CD4-positive, alpha-beta T cell treated with Interleukin-21 for 1 hour (primary cell): ENCODE measurements at places on chromosomes 5 and 9.
A peak's percentile ranks its signal among the peaks of the same experiment; 100 is the strongest.

DNA sequence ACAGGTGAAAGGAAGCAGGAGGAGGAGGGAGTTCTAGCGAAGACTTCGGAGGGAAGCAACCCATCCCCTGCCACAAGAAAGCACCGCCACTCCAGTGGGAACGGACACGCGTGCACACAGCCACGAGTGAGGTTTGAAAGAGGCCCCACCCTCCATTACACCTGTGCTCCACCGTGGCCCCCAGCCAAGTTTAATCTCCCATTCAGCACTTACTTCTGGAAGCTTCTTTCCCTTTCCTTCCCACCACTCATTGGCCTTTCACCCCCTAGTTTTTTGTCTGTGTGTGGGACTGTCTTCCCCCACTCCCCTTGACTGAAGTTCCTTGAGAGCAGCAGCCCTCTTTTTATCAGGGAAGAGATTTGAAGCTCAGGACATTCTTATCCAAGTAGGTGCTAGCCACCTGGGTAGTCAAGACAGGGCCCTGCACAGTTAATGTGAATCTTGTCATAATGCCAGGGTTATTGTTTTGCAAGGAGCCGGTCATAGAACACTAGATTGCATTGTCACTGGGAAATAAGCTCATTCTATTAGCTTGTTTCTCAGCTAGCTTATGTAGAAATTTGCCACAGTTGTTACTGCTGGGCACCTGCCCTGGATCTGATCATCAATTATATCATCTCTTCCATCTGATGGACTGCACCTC lies 256.0 kb downstream of the DOCK8 start:
- no peak for DNase-seq

- DNase-seq = no peak
Observed at GRCh38 chr9:27292659-27293405, 4.1 kb downstream of the EQTN start.

- no peak for DNase-seq
Observed at GRCh38 chr5:105639068-105639467, 2031.7 kb downstream of the EFNA5 start.

- DNase-seq = peak; percentile 8
Observed at GRCh38 chr5:101977729-101978345, 318.2 kb downstream of the SLCO4C1 start.

- DNase-seq = no peak
Observed at GRCh38 chr9:82255481-82256176, 267.1 kb downstream of the SPATA31D1 start.

DNA sequence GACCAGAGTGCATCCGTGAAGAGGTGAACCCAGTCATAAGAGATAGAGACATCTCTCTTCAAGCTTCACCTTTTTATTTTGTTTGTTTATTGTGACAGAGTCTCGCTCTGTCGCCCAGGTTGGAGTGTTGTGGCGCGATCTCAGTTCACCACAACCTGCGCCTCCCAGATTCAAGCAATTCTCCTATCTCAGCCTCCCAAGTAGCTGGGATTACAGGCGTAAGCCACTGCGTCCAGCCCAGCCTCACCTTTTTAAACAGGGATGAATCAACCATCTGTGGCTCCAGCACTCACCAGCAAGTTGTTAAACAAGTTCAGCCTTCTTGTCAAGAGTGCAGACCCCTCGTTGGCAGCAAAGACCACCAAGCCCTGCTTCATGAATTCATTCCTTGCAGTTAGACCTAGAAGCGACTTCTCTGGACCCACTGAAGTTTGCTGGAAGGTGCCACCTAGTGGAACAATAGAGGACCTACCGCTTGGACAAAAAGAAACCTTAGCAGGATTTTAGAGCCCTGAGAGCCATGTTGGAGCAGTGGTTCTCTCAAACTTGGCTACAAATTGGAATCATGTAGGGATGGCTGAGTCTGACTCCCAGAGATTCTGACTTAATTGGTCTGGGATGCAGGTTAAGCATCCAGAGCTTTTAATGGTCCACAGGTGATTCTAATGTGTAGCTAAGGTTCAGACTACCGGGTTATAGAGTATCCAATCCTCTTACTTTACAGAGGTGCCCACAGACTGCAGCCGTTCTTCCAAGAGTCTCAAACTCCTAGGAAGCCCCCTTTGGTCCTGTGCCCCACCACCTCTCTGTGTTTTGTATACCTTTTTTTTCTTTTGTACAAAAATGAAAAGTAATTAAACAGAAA lies 10.5 kb upstream of the GALNT10 start:
- peak; percentile 64 for DNase-seq

DNA sequence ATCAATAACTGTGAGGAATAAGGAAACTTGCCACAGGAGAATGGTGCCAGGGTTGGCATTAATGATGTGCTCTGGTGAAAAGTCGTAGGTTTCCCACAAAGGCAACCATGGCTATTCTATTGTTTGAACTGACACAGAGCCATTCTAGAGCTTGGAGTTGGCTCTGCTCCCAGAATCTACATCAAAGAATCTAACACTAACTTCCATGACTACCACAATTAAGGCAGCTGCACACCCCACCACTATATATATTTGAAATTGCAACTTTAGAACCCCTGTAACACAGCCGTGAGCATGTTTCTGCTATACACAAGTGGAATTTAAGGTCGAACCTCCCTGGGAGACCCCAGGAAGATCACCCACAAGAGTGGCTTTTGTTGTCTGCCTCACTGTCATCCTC lies 89.7 kb upstream of the CCDC152 start:
- no peak for DNase-seq

DNA sequence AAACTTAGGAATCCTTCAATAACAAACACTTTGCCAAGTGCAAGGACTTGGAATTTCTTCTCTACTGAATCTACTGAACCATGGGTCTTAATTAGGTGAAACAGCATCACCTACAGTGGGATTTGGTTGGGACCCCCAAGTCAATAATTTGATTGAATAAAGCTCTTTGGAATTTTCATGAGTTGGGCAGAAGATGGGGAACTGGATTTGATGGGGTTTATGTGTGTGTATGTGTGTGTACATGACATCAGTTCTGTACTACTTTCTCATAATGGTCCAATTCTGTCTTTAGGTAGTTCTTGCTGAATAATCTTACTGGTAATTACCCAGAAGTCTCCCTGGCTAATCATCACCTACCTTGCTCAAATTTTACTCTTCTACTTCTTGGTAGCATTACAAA lies 198.4 kb upstream of the TBCA start:
- no peak for DNase-seq

GRCh38 chr5:5711112-5711511 lies 288.6 kb downstream of the ICE1 start:
- DNase-seq = no peak

DNA sequence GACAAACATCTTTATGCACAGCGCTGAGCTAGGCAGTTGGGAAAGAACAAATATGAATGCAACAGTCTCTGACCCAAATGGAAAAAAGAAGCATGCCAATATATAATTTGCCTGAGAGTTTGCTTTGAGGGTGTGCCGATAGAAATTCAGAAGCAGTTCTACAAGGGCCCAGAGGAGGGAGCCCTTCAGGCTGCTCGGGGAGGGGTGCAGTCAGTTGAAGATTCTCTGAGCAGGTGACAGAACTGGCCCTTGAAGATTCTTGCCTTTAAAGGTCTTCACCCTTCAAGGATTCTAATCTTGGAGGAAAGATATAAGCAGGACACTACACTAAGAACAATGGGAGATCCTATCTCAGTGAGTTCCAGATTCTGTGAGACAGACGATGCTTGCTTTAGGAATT lies 3.7 kb upstream of the PAPPA start:
- no peak for DNase-seq

- peak; percentile 15 for DNase-seq
Observed at GRCh38 chr5:53109056-53109442, 508 bp downstream of the MOCS2 start.

DNA sequence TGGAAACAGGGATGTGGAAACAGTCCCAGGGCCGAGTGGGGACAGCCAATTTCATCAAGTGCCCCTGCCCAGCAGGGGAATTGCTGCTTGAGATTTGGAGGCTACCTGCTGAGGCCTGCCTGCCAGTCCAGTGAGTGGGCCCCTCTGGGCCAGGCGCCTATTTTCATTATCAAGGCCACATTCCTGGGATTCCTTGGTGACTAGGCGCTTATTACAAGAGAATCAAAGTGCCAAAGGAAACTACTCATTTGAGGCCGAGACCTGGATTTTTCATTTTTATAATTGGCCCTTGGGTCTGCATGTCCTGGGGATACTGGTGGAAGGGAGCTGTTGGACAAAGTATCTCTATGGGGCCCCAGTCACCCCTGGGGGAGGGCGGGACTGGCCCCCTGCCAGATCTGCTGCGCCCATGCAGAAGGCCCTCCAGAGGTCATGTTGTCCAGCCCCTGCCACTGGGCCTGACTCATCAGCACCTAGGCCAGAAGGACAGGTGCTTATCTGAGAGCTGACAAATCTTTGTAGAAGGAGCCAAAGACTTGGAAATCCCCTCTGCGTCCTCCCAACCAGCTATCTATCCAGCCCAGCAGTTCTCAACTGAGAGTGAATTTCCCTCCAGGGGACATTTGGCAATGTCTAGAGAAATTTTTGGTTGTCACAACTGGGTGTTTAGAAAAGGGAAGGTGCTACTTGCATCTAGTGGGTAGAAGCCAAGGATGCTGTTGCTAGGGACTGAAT lies 45.6 kb downstream of the FOXI1 start:
- no peak for DNase-seq

- DNase-seq = no peak
Observed at GRCh38 chr9:109496841-109497225, 1.3 kb downstream of the PTPN3 start.

DNA sequence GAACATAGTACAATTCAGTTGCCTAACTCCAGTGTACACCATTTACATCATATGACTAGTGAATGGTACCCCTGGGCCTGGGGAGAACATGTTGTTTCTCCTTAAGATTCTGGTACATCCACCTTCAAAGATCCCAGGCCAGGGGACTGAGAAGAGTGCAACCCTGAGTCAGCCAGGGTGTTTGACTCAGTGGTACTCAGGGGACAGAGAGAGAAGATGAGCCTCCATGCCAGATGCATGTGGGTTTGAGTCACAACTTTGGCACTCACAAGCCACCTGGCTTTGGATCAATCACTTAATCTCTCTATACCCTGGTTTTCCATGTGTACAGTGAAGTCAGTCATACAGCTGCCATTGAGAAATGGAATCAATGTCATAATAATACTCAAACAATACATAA lies 53.7 kb downstream of the MAP1B start:
- DNase-seq = no peak
